ENCODE measurements at places on chromosomes 4 and X. TPM values are rescaled to one million over a fixed set of nuclear protein-coding genes. Genes with fewer than 3 reads are reported as not detected.

DNA sequence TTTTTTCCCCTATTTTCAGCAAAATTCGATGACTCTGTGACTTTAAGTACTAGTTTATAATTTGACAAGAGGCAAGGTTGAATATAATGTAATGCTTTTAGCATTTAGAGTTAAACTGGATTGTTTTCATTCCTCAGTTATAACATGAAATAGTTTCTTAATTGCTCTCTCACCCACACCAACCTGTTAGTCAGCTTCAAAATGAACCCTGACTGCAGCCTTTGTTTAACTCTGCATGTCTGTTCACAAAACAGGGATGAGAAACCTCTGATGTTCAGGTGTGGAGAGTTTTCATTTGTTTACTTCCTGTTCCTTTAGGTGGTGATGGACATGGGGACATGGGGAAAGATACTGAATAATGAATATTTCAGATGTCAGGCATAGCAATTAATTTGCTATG is 49.9 kb upstream of the MND1 start:
- no peak for DNase-seq

DNA sequence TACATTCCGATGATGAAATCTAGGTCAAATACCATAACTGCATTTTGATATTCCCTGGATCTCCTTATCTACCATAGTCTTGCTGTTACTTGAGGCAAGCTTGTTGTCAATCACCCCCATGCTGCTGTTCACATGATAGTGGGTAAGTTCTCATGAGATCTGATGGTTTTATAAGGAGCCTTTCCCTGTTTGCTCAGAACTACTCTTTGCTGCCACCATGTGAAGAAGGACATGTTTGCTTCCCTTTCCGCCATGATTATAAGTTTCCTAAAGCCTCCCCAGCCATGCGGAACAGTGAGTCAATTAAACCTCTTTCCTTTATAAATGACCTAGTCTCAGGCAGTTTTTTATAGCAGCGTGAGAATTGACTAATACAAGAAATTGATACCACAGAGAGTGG is 432.0 kb downstream of the GLUD2 start:
- no peak for DNase-seq

- no peak for DNase-seq
Measured at GRCh38 chrX:53305996-53306937, 24.9 kb upstream of the IQSEC2 start.

The WNK3 gene
- 1.9 TPM for total RNA-seq

The CCDC120 gene
- 0.71 TPM for total RNA-seq

GRCh38 chrX:121258545-121258944 is 211.1 kb downstream of the GLUD2 start:
- no peak for DNase-seq

DNA sequence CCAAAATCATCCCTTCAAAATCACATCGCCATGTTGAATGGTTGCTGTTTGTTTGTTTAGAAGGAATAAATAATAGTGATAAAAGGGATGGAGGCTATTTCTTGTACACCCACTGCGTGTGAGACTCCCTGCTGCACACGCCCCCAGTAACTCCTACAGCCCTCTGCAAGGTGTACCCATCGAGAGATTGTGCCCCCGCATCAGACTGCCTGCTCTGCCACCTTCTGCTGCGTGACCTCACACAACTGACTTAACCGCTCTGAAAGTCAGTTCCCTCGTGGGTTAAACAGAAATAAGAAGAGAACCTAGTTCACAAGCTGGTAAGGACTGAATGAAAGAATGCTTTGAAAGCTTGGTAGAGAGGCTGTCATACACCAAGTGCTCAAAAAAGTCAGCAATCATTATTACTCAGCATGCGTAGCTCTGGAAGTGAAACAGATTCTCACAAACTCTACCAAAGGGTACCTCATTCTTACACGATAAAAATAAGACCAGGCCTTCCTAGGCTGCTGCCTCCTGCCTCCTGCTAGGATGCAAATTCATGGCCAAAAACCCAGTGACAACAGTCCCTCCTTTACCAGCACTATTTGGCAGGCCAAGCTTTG is 147.1 kb downstream of the CPEB2 start:
- no peak for DNase-seq
